ENCODE measurements at places on chromosomes 3 and 15.

GRCh38 chr15:54803134-54803808 lies 393.5 kb downstream of the RSL24D1 start:
- DNase-seq = no peak

- no peak for DNase-seq
These were observed 5.6 kb downstream of the GALNT15 start for GRCh38 chr3:16179771-16180736.

GRCh38 chr3:40207796-40208195 lies 101.7 kb upstream of the EIF1B start:
- DNase-seq = no peak

DNA sequence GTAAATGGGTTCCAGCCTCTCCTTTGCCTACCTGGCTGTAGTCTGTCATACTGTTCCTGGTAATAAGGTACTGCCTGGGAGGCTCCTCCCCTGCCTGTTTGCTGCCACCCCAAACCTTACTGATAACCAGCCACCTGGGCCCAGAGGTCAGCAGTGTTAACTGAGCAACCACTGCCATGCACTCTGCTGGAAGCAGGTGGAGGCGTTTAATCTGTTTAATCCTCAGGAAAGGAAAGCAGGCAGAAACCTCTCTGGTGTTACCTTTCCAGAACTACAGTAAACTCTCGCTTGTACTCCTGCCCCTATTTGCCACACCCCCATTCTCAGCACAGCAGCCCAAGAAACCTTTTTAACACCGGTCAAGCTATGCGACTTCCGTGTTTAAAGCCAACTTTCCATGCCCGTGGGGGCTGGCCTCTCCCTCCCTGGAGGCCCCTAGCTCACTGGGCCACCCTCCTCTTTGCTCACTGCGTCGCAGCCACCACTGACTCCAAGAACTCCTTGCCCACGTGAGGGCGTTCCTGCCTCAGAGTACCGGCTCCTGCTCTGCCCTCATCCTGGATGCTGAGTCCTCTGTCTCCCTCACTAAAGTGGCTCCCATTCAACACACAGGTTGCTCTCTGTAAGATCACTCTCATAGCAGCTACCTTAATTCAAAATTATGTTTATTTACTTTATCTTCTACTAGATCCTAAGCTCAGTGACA lies 8.3 kb downstream of the BDH1 start:
- DNase-seq = no peak

DNA sequence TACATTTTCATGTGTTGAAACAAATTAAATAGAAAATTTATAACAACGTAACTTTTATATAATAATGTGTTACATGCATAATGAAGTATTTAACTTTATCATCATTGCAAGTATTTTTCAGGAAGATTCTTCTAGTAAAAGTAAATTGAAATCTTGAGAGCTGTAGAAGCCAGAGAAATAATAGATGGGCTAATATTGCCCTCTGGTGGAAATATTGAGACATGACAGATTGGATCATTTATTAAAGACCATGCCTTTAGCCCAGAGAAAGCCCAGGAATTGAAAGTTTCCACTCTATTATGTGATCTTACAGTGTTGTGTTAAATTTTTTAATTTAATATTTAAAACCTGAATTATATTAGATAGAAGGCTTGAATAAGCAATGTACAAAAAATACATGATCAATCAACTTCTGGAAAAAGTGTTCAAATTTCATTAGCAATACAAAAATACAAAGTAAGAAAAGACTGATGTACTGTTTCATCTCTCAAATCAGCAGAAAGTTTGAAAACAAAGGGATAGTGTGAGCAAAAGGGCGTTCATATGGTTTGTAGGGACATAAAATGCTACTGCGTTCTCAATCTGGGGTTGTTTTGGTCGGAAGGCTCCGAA lies 52.7 kb upstream of the SPTSSB start:
- DNase-seq = no peak

DNA sequence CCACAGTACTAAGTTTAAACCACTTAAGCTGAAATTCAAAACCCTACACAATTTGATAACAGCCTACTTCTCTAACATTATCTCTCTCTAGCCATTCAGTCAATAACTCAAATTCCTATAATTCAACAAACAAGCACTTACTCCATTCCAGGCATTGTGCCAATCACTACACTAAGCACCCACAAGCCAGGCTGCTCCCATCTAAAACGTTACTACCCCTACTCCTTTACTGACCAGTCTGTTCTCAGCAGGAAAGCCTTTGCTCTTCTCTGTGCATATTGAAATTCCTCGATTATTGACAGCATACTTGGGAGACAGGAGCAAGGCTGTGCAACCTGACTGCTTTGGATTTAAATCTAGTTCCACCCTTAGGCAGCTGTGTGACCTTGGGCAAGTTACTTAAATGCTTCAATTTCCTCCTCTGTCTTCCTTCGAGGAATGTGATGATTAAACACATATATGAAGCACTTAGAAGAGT lies 177.2 kb upstream of the THBS1 start:
- no peak for DNase-seq

DNA sequence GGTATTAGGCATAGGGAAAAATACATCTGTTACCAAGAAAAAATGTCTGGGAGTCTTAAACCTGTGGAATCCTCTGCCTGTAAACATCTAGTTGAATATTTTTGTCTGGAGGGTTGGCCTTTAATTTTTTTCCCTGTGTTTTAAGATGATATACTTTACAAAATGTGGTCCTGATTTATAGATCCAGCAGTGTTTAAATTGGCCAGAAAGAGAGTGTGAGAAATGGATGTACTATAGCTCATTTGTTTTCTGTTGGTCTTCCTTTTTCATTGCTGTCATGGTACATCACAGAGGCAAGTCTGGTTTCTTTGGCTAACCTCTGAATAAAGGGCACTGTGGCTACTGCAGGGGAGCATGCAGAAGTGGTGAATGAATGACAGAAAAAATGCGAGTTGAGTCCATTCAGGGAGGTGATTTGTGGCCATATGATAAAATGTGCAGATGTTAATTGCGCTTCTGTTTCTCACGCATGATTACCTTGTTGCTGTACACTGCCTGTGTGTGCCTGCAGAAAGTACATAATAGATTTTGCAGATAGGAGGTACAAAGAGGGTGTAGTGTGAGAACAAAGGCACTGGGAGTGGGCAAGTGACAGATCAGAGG lies 150.0 kb downstream of the NFKBIZ start:
- no peak for DNase-seq

- DNase-seq = no peak
These were observed 135.0 kb upstream of the COL8A1 start for GRCh38 chr3:99503350-99503749.

DNA sequence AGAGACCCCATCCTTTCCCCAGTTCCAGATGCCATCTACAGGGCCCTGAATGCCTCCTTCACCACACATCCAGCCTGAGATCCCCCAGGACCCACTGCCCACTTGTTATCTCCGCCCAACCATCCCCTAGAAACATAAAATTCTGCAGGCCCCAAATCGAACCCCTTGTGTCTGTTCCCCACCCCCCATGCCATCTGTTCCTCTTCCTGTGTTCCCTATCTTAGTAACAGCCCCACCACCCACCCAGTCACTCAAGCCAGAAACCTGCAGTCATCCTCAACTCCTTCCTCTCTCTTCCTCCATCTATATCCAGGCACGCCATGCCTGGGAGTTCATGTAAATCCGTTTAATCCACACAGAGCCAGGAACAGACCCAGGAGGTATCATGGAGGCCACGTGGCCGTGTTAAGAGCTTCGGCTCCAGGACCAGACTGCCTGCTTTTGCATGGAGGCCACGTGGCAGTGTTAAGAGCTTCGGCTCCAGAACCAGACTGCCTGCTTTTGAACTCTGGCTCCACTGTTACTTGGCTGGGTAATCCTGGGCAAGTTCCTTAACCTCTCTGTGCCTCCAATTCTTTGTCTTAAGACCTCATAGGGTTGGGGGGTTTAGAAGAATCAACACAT lies 4.8 kb downstream of the CSRNP1 start:
- no peak for DNase-seq

GRCh38 chr15:95170561-95171380 lies 939.4 kb downstream of the MCTP2 start:
- DNase-seq = no peak

DNA sequence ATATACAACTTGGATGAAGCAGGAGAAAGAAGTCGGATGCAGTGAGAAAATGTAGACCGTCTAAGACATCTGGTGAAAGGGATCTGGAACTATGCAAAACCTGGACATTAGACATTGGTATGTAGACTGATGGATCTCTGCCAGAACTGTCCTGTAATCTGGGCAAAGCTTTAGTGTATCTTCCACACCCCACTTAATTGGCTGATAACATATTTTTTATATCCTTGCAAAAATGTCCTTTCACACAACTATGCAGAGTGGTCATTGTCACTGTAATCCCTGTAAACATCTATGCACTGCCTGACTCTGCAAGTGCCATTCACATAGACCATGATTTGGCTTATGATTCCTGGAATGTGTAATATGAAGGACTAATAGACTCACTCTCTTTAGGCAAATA lies 163.1 kb downstream of the TUSC7 start:
- DNase-seq = no peak

DNA sequence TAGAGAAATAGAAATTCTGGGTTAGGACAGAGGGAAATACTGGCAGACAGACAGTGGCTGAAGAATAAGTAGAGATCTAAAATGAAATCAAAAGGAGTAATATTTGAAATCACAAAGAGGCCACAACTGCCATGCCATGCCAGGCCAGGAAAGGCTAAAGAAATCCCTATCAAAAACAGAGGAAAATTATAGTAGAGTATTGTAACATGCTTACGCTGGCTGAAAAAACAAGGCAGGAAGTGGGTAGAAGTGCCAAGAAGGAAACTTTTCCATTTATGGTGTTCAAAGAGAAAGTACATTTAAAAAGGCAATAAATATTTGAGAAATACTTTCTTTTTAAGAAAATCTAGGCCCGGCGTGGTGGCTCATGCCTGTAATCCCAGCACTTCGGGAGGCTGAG lies 415.7 kb downstream of the PLCL2 start:
- no peak for DNase-seq

DNA sequence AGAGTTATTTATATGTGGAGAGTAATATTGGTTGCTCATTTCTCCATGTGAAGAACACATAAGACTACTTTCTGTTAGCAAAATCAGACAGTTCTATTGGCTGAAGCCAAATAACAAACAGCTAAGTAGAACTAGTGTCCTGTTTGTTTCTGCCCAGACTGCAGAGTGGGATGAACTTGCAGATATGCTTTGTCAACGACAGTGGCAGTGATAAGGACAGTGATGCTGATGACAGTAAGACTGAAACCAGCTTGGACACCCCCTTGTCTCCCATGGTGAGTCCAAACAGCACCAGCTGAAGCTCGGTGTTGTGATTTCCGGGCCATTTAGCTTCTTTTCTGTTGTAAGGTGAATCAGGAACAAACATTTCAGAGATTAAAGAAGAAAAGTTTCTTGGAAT lies 102.6 kb upstream of the IL12A start:
- DNase-seq = no peak

DNA sequence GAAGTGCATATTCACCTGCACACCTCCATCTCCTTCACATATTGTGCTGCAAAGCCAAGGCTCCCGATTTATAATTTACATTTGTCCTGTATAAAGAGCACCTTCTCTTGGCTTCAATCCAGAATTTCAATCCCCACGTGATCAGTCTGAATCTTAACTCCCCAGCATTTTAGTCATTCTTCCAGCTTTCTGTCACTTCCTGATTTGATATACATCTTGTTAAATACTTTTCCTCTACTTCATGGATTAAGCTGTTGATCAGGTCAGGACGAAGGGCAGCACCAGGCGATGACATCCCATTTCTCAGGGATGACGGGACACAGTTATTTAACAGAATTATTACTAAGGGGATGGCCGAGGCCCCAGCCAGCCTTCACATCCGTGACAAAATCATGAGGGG lies 212.5 kb downstream of the EPHB1 start:
- DNase-seq = no peak

GRCh38 chr15:91891788-91892345 lies 38.4 kb downstream of the SLCO3A1 start:
- no peak for DNase-seq

DNA sequence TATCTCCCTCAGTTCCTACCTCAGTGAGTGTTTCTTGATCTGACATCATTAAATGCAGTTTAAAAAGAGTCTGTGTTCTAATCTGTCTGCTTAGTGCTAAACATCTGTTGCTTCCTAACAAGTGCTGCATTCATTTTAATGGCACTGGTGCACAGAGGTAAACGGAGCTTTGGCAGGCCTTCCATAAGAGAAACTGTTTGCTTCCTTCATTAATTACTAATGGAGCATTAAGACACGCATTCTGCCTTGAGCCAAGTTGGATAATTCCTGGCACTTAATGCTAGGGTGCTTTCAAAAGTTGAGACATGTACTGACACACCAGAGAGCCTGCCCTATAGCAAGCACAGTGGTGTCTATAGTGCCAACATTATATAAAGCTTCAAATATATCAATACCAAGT lies 34.7 kb downstream of the SCG5 start:
- no peak for DNase-seq

DNA sequence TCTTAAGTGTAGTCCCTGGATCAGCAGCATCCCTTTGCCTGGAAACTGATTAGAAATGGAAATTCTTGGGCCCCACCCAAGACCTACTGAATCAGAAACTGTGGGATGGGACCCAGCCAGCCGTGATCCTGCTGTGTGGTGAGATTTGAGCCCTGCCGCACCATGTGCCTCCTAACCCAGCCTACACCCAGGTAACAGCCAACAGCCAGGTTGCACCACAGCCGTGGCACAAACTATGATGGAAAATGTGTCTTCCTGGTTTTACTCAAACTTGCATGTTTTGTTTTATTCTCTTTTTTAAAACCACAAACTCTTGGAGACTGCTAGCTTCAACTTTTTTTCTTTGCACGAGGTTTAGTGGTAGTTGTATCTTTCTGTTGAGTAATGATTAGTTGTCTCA lies 2.6 kb downstream of the LIMD1 start:
- no peak for DNase-seq

- DNase-seq = no peak
These were observed 21.7 kb downstream of the ATG3 start for GRCh38 chr3:112539825-112540650.

DNA sequence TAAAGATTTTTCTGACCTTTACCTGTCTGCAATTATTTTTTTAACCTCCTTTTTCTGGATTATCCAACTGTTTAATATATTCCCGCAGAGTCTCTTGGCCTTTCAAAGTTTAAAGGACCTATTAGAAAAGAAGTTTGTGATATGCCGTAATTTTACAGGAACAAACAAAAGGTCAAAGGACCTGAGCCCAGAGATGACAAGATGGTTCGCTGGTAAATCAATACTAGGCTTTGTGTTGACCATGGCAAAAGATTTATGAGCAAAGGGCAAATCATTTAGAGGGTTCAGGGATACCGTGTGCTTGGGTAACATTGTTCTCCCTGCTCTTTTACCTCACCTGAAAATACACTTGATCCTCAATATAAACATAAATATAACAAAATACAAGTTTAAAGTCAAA lies 923.5 kb downstream of the ROBO1 start:
- DNase-seq = no peak
